ENCODE measurements at places on chromosomes 7 and 10.
A peak's percentile ranks its signal among the peaks of the same experiment; 100 is the strongest.

- DNase-seq, result peak; percentile 19
These were observed 475 bp downstream of the NEUROD6 start for GRCh38 chr7:31340051-31340450.

DNA sequence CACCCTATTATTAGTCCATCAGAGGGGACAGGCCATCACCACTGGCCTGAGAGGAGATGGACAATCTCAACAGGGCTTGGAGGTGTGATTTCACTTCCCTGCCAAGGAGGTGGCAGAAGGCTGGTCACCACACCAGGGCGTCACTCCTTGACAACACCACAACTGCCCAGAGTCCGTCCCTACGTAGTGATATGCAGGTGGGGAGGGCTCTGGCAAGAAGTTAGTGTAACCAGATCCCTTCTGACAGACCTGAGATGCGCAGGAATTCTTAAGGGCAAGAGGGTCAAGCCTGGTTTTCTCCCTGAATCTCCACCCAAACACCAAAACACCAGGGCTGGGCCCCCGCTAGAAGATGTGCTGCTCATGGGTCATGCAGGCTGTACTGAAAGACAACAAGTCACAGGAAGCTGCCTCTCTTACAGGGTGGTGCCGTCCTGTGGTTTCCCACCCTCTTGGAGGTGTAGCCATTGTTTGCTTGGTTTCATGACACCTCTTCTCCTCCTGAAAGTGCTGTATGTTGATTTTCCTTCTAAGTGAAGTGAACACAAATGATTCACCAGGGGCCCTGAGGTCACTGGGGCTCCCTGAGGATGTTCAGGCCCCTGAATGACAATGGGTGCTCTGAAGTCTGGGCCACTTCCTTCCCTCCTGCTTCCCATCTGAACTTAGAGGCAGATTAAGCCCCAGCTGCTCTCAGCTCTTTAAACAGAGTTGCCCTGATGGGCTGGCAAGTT is 27.1 kb downstream of the ATXN7L1 start:
- no peak for DNase-seq

DNA sequence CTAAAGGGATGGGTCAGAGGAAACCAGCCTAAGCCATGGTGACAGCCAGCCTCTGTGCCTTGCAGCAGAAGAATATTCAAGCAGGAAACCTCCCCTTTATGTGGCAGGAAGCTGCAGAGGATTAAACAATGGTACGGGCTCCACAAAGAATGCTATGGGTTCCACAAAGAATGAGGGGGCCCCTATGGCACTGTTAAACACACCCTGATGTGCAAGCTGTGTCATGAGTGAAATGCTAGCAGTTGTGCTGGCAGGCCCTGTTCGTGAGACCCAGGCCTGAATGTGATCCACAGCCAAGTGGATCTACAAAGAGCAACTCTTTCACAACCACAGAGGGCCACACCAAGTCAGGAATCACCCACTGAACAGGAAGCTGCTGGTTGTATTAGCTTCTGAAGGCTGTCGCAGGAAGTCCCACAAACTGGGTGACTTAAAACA is 68.9 kb downstream of the MYOF start:
- no peak for DNase-seq

GRCh38 chr7:55063633-55064032 is 44.8 kb downstream of the EGFR start:
- DNase-seq, result no peak

DNA sequence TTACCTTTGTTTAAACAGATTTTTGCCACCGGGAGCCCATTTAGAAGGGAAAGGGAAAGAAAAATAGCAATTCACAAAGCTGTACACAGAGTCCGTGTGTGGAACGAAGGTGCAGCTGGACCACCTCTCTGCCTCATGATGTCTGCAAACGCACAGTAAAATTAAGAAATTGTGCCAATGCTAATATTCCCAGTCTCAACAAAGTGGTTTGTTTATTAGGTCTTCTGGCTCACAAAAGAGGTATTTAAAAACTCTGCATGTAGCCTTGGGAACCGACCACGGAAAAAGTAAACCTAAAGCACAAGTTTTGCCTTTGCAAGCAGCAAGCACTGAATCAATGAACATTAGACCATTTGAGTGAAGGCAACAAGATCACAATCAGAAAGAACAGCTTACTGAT is 57.7 kb downstream of the CREB3L2 start:
- peak; percentile 66 for DNase-seq

DNA sequence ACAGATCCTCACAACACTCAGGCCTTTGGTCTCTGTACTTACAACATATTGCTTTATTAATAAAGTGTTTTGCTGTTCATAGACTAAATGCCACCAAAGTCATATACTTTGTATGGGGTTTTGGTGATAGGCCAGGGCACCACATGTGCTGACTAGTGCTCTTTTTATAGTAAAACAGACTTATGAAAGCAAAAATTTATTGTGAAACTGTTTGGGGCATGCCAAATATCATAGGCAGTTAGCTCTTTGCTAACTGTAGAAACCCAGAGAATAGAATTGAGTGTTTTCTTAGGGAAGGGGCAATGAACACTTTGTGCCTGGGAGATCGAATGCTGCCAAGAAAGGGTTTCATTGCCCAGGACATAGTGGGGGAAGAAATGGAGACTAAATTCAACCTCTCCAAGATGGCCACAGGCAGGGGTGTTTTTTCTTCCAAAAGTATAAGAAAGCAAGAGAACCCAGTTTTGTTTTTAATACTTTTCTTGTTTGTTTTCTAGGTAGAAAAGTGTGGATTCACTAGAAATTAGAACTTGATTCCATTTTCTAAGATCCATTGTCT is 142.7 kb downstream of the TRIL start:
- DNase-seq, result no peak

DNA sequence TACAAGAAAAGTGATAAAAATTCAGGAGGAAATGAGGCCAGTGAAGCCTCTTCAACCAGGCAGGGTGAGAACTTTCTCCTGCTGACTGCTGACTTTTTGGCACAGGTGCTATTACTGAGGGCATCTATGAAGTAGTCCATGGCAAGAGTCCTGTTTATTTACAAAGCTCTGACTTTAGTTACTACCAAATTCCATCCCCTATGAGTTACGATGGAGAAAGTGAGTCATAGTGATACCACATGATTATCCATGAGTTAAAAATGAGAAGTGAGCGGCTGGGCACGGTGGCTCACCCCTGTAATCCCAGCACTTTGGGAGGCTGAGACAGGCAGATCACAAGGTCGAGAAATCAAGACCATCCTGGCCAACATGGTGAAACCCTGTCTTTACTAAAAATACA is 19.9 kb downstream of the CCDC3 start:
- DNase-seq, result peak; percentile 69

GRCh38 chr7:1800902-1801301 is 130.8 kb downstream of the ELFN1 start:
- no peak for DNase-seq

All from muscle of leg (tissue), 16 donors.